ENCODE measurements at places on chromosomes 12 and 14.
A peak's percentile ranks its signal among the peaks of the same experiment; 100 is the strongest.

DNA sequence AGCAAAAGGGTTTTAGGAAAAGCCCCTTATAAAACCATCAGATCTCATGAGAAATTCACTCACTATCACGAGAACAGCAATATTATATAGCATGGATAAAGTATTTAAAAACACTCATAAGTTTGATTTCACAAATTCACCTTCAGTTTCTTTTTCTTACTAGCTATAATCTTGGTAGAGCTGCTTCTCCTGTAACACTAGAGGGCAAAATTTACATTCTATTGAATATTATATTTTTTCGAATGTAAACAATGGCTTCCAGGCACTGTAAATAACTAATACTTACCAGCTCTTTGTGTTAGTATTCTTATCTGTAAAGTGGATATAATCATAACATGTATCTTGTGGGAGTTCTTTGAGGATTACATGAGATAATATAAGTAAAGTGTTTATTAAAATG, 259.6 kb downstream of the CCER1 start:
- no peak for DNase-seq

GRCh38 chr12:122042910-122043309, 21.2 kb downstream of the BCL7A start:
- DNase-seq = no peak

DNA sequence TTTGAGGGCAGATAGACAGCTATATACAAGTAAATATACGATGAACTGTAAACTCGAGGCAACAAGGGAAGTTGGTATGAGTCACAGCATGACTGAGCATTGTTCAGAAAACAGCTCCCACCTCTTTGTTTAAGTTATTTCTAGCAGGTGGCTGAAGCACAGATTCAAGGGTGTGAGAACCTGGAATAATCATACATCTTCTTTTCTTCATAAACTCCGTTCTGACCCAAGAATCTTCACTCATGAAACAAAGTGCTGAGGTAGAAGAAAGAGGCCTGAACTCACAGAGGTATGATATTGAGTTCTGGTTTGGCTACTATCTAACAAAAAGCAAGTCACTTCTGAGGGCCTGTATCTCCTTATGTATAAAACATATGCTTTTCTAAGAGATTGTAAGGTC, 364.1 kb upstream of the KITLG start:
- no peak for DNase-seq

- no peak for DNase-seq
These were observed 70.4 kb downstream of the TMTC2 start for GRCh38 chr12:82757059-82757458.

- peak; percentile 31 for DNase-seq
These were observed 89.2 kb downstream of the CFAP54 start for GRCh38 chr12:96578526-96579125.

DNA sequence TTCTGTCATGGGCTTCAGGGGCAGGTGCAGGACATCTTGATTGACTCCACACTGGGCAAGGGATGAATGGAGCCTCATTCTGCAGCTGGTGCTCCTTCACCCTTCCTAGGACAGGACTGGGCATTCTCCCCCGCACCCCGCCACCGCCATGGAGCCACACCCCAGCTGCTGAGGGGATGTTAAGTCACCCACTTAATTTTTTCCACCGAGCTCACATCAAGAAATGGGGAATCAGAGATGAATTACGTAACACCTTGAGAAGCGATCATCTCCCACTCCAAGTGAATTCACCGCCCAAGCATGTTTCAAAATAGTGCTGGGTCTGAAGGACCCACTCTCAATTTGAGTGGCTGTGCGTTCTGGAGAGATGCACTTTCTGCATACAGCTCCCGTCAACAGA, 94.2 kb downstream of the EML1 start:
- no peak for DNase-seq

- DNase-seq = no peak
These were observed 325.8 kb upstream of the DIO3 start for GRCh38 chr14:101235335-101236103.

DNA sequence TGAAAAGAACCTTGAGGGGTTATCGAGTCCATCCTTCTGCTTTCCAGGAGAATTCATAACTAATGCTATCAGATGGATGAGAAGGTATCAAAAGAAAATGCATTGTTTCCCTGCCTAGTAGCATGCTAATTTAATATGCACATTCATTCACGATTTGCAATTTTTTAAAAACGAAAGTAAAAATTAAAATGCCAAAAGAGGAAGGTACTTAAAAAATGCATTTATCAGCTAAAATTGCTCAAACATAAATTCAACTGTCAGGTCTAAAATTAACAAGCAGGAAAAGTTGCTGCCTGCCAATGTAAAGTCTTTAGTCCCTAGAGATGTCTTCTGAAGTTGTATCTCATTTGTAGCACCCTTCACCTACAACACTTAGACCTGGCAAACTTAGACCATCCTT, 7.9 kb downstream of the ATF7 start:
- DNase-seq = no peak

GRCh38 chr14:100776681-100777365, 49.1 kb upstream of the MEG3 start:
- no peak for DNase-seq

- DNase-seq = no peak
These were observed 36.4 kb upstream of the NCOR2 start for GRCh38 chr12:124603831-124604251.

DNA sequence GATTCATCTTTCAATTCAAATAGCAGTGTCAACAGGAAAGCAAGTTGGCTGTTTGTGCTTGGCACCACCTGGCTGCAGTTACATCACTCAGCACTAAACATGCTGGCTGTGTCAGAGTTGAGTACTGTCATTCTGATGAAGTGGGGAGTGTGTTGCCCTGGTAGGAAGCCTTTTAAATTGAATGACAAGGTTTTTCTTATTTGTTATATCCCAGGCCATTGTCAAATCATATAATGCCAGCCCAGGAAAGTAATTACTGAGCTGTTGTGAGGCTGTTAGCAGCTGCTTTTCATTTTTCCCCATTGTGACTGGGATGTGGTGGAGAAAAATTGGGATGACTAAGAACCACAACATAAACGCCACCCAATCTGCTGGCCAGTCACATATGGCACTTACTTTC, 106.5 kb upstream of the PRKD1 start:
- DNase-seq = no peak

DNA sequence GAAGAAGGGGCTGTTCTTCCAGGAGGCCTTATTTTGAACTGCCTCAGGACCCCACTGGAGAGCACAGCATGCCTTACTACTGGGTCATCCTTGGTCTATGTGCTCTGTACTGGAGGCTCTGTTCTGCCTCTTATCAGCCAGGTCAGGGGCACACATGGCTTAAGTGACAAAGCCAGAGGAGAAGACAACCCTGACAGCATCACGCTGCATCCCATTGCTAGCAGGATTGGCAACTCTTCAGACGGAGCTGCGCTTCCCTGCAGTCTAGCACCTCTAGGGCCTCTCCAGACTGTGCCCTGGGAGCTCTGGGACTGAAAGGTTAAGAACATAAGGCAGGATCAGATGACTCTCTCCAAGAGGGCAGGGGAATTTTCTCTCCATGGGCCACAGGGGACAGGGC, 17.3 kb upstream of the TIGAR start:
- DNase-seq = no peak

DNA sequence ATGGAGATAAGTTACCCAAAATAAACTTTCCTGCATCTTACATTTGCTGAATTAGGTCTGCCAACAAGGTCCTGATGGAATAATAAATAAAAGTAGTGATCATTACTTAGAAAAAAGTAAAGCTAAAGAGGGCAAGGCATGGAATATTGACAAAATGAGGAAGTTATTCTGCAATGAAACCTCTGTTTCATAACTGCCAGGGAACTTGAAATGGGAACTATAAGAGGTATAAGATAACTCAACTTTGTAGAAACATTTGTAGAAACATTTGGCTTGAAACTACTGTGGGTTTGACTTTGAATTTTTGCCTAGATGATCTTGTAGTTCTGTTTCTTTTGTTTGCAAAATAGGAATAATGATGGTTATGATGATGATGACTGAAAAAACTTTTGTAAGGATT, 18.7 kb upstream of the YBX3 start:
- no peak for DNase-seq

DNA sequence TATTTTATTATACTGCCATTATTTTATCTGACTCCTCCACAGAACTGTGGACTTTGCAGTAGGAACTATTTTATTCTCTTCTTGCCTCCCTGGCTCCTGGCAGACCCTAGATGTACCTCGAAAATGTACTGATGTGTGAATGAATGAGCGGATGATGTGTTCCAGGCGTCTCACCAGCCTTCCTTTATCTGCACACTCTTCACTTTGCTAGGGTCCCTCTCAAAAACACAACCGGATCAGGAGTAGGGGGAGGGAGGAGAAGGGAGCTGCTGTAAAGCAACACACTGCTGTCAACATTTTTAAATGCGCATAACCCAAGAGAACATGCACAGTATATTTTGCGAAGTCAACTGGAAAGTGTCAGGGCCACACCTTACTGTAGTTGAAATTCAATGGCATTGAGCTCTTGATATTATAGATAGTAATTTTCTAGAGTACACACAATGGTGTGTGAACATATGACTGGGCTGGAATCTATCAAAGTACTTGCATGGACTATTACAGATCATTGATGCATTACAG, 36.3 kb downstream of the SRGAP1 start:
- DNase-seq = no peak

DNA sequence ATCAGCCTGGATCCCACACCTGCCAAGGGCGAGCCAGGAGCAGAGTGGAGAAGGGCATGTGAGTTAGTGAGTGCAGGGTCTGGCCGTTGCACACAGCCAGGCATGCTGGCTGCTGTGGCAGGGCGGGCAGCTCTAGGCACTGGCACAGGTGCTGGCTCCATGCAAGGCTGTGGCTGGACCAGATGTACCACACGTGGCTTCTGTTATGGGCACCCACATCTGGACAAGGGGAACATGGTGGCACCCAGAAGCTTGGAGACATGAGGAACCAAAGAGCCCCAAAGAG, 20.1 kb downstream of the SERPINA3 start:
- no peak for DNase-seq

- no peak for DNase-seq
These were observed 791 bp upstream of the RNF41 start for GRCh38 chr12:56222531-56222895.

- no peak for DNase-seq
These were observed 4.6 kb downstream of the FAM177A1 start for GRCh38 chr14:35050652-35051051.

DNA sequence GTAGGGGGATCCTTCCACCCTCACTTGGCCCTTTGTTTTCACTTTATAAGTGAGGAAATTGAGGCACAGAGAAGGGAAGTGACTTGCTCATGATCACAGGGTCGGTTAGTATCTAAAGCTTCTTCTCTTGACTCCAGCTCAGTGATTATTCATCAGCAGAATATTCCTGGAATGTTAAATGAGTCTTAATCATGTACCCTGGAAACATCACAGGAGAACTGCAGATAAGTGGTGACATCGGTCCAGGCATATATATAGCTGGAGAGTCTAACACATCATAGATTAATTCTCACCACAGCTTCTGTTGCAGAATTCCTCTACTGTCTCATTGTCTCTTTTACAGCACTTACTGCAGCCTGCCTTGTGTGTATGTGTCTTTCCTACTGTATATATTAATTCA, 69.9 kb downstream of the PAH start:
- no peak for DNase-seq

- DNase-seq = no peak
These were observed 66.3 kb downstream of the NCOR2 start for GRCh38 chr12:124501112-124501561.

DNA sequence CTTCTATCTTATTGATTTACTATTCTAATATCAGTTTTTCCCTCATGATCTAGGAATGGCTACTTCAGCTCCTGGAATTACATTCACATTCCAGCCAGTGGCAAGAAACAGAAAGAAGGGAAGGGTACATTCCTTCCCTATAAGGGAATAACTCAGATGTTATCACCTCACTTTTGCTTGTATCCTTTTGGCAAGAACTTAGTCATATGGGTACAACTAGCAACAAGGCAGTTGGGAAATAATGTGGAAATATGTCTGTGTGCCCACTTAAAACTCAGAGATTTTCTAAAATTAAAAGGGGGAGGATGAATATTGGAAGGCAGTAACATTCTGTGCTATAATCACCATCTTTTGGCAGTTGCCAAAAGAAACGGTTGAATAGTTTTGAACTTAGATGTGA, 85.6 kb downstream of the MSRB3 start:
- DNase-seq = peak; percentile 24

- no peak for DNase-seq
These were observed 6.3 kb upstream of the NYNRIN start for GRCh38 chr14:24392325-24393091.

DNA sequence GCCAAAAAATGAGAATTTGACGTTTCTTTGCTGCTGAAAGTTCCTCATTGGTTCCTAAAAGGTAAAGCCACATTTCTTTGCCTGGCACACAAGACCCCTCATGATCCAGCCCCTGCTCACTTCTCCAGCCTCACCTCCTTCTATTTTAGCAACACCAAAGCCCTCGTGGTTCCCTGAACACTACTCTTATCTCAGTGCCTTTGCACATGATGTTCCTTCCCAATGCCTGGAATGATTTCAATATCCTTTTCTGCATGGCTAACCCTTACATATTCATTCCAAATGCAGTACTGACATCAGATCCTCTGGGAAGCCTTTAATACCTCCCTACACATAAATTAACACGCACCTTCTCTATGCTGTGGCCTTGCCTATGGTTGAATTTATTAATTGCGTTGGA, 39.9 kb downstream of the GLT8D2 start:
- no peak for DNase-seq

Measured in HS-27A (cell line).